ENCODE measurements at places on chromosomes 2 and 18.

DNA sequence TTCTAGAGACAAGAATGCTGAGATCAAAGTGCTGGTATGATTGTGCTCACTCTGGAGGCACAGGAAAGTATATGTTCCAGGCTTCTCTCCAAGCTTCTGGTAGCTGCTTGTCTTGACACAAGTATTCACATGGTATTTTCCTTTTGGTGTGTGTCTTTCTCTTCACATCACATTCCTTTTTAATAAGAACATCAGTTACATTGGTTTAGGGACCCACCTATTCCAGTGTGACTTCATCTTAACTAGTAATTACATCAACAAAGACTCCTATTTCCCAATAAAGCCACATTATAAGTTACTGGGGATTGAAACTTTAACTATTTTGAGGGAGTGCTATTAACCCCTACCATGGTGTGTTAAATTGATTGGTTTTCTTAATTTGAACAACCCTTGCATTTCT lies 119.1 kb downstream of the FSIP2 start:
- DNase-seq: no peak

- no peak for DNase-seq
Measured at GRCh38 chr2:233112329-233112728, 52.2 kb downstream of the INPP5D start.

DNA sequence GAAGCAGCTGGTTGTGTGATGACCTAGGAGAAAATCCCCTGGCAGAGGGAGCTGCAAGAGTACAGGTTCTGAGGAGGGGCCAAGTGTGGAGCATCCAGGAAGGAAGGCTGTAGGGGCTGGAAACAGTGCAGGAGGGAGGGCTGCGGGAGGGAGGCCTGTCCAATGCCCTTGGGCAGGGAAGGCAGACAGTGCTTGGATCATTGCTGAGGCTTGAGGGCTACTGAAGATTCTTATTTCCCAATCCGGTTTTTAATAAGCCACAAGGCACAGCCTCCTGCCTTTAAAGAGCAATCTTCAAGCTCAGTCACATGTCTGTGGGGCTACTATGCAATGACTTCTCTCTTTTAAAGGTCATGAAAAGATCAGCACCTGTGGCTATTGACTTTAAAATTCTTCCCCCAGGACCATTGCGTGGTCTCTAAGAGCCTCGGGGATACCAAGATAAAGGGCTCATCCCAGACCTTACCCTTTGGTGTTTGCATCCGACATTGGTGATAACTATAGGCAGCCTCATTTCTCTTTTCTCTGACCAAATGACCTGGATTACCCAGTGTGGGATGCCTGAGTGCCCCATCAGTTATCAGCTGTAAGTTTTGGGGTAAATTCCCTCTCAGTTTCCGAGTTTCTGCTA lies 149.6 kb downstream of the DOCK10 start:
- DNase-seq: no peak

- DNase-seq: no peak
Measured at GRCh38 chr2:157487271-157487610, 43.4 kb upstream of the CYTIP start.

GRCh38 chr2:20224716-20225293 lies at the start of gene SDC1:
TSS of gene SDC1 (minus strand) at chr2:20225130. CDS start at chr2:20224867, 263 bp downstream.
- DNase-seq: peak; percentile 55

GRCh38 chr18:63253014-63253413 lies 66.6 kb downstream of the BCL2 start:
- no peak for DNase-seq

GRCh38 chr2:9972621-9973479 lies 21.4 kb downstream of the GRHL1 start:
- DNase-seq: no peak

DNA sequence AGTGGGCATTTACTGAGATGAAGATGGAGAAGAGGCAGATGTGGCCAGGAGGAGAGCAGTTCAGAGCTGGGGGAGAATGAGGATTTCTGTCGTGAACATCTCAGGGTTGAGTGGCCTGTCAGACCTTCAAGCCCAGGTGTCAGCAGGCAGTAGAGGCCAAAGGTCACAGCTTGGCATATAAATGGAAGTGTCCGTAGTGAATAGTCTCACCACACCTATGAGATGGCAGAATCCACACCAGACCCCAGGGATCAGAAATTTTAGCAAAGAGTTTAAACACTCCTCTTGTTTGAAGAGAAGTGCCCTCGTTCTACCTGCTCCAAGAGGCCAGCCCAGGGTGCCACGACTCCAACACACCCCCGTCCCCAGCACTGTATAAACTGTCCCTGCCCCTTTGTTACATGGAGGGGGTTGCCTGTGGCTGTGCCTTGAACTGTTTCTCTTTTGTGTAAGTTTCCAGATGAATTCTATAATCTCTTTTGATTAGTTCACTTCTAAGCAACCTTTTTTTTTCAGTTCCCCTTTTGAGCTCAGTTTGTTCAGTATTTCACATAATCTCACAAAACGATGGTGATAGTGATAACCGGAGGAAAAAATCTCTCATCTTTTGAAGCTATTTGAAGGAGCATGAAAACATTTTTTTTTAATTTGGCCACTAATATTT lies 69.0 kb upstream of the TTC39C start:
- no peak for DNase-seq

GRCh38 chr2:71505086-71505769 lies 51.9 kb downstream of the DYSF start:
- DNase-seq: no peak

DNA sequence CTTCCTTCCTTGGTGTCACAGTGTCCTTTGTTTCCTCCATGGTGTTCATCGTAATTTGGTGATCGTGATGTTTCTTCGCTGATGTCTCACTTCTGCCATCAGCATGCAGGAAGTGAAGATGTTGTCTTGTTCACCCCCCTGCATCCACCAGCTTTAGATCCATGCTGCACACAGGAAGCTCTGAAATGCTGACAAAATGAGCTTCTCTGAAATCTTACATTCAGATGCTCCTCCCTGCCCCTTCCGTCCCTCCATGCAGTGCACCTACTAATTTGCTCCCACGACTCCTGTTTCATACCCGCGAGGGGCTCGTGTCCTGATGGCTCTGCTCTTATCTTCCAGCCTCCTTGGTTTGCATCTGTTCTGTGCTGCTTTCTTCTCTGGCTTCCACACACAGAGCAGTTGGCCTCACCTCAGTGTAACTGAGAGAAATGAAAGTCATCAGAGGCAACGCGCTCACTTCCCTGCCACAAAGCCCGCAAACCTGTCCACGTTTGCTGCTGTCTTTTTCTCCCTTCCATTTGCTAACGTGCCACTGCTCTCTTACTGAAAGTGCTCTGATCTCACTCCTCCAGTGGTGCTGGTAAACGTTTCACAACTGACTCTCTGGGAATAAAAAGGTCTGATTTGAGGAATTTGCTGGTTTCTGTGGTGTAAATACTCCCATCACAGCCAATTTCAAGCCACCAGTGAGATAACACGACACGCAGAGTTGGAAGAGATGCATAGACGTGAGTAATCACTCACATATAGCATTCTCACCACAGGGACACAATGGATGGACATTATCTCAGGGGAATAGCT lies 41.0 kb upstream of the MGAT4A start:
- no peak for DNase-seq

All from neuronal stem cell (in vitro differentiated cells).